ENCODE measurements at places on chromosomes 4 and X. TPM values are rescaled to one million over a fixed set of nuclear protein-coding genes. Genes with fewer than 3 reads are reported as not detected.

The MAGEA6 gene
- total RNA-seq, result not detected

The EVC gene
- 42.9 TPM for total RNA-seq

The EFHC2 gene
- total RNA-seq, result 0.95 TPM

The SSX4B gene
- not detected for total RNA-seq

The BST1 gene
- total RNA-seq, result 8.7 TPM

The MTCP1 gene
- total RNA-seq, result 21.8 TPM

The SCARB2 gene
- 235 TPM for total RNA-seq

The GNRHR gene
- total RNA-seq, result not detected

The RHOXF2 gene
- not detected for total RNA-seq

The SAGE1 gene
- not detected for total RNA-seq

The SPACA5 gene
- not detected for total RNA-seq

The RAB39B gene
- 2.5 TPM for total RNA-seq

The ENAM gene
- 0.94 TPM for total RNA-seq

The AR gene
- total RNA-seq, result 4.7 TPM

The TEX13A gene
- total RNA-seq, result not detected

The MID1IP1 gene
- total RNA-seq, result 65.7 TPM

The FOXR2 gene
- not detected for total RNA-seq

The BEND2 gene
- not detected for total RNA-seq

The TEX11 gene
- not detected for total RNA-seq

The AMOT gene
- 10.7 TPM for total RNA-seq

The ADGRG4 gene
- total RNA-seq, result not detected

The BEX3 gene
- 477 TPM for total RNA-seq

The SSR4 gene
- total RNA-seq, result 119 TPM

The PCYT1B gene
- not detected for total RNA-seq

The TBC1D8B gene
- 13.2 TPM for total RNA-seq

The CSAG1 gene
- not detected for total RNA-seq

The FGF13 gene
- total RNA-seq, result 58.0 TPM

The SHROOM2 gene
- total RNA-seq, result under 0.01 TPM

The BBS12 gene
- total RNA-seq, result 5.9 TPM

The NEIL3 gene
- total RNA-seq, result 1.3 TPM

The NKX6-1 gene
- 6.5 TPM for total RNA-seq

The TMEM31 gene
- total RNA-seq, result not detected

The TEX13B gene
- not detected for total RNA-seq

The MAGEA10 gene
- not detected for total RNA-seq

The PIGA gene
- 3.2 TPM for total RNA-seq

The TLR1 gene
- 1.7 TPM for total RNA-seq

The AADAT gene
- 2.1 TPM for total RNA-seq

The SERPINA7 gene
- not detected for total RNA-seq

The PHEX gene
- 1.9 TPM for total RNA-seq

The HELQ gene
- 19.6 TPM for total RNA-seq

The FAM149A gene
- total RNA-seq, result 5.7 TPM

The L1CAM gene
- total RNA-seq, result 0.09 TPM

The SPIN2B gene
- 12.6 TPM for total RNA-seq

The UTP14A gene
- total RNA-seq, result 15.6 TPM

The ARHGAP6 gene
- 5.5 TPM for total RNA-seq

The RNF128 gene
- 3.6 TPM for total RNA-seq

The NAP1L3 gene
- total RNA-seq, result 3.5 TPM

The NDNF gene
- total RNA-seq, result 0.09 TPM

The PDLIM3 gene
- 9.5 TPM for total RNA-seq

The ELOVL6 gene
- total RNA-seq, result 8.8 TPM

The PAGE4 gene
- total RNA-seq, result not detected

The CLGN gene
- 17.3 TPM for total RNA-seq

The GIMD1 gene
- not detected for total RNA-seq

The MSX1 gene
- total RNA-seq, result 7.3 TPM

The H2BW2 gene
- not detected for total RNA-seq

The PLAC8 gene
- under 0.01 TPM for total RNA-seq

The CENPVL1 gene
- total RNA-seq, result not detected

The NOCT gene
- total RNA-seq, result 5.0 TPM

The EDNRA gene
- total RNA-seq, result 18.7 TPM

All from bronchial smooth muscle cell (primary cell).